ENCODE measurements at places on chromosomes 7 and 10.

GRCh38 chr7:142776206-142776844 is 5.6 kb downstream of the PRSS2 start:
- DNase-seq = no peak

- DNase-seq = no peak
Observed at GRCh38 chr7:33731912-33732311, 173.4 kb upstream of the BMPER start.

GRCh38 chr7:20831956-20832355 is 45.3 kb upstream of the SP8 start:
- no peak for DNase-seq

GRCh38 chr7:118575393-118575948 is 351.0 kb downstream of the ANKRD7 start:
- DNase-seq = no peak

DNA sequence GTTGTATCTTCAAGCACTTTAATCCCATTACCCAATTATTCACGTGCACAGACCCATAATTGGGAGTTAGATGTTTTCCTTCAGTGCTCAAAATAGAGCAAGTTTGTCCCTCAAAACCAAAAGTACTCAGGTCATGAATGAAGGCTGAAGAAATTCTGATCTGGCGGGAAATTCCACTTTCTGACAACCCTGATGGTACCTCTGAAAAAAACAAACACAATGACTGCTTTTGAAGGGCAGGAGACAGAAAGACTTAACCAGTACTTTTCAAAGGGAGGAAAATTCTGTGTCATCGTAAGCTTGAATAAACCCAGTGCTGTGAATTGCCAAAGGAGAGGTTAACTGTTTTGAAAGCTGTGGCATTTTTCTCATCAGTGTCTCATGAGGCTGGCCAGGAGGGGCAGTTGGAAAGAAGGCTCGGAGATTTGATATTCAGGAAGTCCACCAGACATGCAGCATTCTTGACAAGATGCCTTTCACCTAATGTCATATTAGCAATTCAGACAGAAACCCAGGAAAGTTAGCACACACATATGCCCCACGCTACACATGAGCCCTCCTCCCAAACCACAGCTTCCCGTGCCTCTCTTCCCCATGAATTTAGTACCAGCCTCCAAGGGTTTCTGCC is 347.0 kb downstream of the KCNMA1 start:
- DNase-seq = no peak

DNA sequence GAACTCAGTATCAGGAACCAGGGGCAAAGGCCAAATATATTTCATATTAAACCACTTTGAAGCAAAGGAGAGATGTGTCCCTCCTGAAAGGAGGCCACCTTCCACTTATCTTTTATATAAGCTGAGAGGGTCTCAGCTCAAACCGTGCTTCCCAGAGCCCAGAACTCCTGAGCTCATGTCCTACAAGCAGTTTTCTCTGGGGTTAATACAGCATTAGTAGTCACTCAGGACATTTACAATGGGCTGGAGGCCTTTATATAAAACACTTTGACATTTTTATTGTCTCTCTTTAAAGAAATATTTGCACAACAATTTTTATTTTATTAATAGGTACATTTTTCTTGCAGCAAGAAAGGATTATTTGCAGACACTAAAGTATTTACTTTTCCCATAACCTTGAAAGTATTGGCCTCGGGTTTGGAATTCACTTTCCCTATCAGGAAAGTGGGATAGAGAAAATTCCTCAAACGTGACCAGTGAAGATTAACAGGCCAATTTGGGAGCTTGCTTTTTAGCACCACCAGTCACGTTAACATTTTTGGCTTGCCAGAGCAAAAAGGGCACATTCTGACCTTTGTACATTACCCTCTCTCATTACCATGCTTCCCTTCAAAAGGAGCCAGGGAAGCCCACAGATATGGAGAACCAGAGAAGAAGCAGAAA is 464.9 kb upstream of the NRP1 start:
- DNase-seq = no peak

DNA sequence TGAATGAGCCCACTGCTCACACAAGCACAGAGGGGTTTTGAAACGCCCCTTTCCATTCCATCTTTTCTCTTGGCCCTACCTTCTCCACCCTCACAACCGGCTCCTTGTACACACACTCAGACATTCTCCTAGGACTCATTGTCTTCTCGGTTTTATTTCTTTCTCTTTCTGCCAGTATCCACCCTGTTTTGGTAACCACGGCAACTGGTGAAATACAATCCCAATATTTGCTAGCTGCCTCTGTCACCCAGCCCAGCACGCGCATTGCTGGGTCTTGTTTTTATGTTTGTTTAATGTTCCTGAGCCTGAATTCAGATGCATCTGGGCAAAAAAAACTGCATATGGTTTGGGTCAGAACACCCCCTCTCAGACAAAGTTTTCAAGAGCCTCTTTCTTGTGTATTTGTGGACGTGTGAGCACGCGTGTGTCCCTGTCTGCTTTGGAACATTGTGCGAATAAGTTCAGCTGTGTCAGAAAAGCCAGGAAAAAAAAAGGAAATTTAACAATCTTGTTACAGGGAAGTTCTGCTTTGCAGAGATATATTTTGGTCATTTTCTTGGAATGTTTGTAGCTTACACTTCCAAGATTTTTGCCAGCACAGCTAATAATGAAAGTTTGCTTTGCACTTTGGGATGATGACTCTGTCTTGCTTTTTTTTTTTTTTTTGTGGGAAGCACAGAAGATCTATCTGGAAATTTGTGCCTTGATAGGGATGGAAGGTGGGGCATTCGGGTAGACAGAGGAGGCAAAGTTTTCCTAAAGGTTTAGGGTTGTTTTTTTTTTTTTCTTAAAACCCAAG is 225.9 kb downstream of the TRIL start:
- DNase-seq = no peak

DNA sequence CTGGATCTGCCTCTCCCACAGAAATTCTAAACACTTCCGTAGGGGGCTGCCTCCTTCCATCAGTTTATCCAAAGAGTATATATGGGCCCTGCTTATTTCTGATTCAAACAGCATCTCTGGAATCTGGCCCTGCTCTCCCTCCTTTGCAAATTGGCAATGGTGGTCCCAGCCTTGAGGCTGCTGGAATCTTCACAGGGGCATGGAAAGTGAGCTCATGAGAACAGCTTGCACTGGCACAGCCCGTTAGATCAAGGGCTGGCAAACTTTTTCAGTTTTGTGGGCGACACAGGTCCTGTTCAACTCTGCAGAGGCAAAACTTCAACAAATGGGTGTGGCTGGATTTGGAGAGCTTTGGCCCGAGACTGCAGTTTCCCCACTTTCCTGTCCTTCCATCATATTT is 526.9 kb downstream of the KCNMA1 start:
- DNase-seq = no peak

GRCh38 chr10:13395540-13395939 is 47.4 kb upstream of the SEPHS1 start:
- DNase-seq = no peak

GRCh38 chr10:128928231-128928836 is 538.7 kb upstream of the MGMT start:
- no peak for DNase-seq

GRCh38 chr7:27300421-27300820 is 57.8 kb downstream of the EVX1 start:
- no peak for DNase-seq

GRCh38 chr10:31952066-31952465 is 23.4 kb upstream of the ARHGAP12 start:
- DNase-seq = no peak

GRCh38 chr7:24732646-24733413 is 24.4 kb downstream of the GSDME start:
- no peak for DNase-seq

GRCh38 chr10:34495938-34496337 is 319.2 kb downstream of the PARD3 start:
- DNase-seq = no peak

DNA sequence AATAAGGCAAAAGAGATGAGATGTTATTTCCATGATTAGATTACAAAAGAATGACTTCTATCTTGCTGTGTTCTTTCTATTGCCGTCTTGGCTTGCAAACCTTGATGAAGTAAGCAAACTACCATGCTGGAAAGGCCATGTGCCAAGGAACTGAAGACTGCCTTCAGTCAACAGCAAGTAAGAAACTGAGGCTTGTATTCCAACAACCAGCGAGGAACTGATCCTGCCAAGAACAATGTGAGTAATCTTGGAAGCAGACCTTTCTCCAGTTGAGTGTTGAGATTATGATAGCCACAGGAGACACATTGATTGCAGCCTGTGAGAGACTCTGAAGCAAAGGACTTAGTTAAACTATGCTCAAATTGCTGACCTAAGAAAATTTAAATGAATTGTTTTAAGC is 164.6 kb upstream of the GRM3 start:
- no peak for DNase-seq

- DNase-seq = no peak
Observed at GRCh38 chr7:45196374-45196773, 38.8 kb downstream of the RAMP3 start.

- no peak for DNase-seq
Observed at GRCh38 chr7:42012786-42013360, 224.1 kb downstream of the GLI3 start.

GRCh38 chr10:110708776-110709443 is 64.8 kb downstream of the RBM20 start:
- DNase-seq = no peak

DNA sequence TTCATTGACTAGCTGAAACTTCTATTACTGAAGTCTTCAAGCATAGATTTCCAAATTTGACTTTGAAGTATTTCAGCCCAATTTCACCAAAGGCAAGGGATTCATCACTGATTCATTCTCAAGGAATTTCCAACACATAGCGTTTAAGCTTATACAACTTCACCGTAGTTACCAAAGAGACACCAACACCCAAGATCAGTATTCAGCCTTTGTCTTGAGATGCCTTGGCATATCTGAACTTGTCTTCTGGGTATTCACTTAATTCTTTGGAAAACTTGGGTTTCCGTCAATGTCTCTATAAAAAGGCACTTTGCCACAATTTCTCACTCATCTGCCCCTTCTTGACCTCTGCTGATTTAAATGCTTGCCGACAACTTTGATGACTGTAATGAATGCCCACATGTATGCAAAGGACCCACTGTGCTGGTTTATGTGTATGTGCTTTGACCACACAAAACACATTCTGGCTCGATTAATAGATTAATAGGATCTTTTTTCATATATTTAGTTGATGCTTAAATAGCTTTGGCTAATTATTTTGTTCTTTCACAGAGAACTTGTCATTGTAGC is 49.6 kb downstream of the TES start:
- DNase-seq = no peak

DNA sequence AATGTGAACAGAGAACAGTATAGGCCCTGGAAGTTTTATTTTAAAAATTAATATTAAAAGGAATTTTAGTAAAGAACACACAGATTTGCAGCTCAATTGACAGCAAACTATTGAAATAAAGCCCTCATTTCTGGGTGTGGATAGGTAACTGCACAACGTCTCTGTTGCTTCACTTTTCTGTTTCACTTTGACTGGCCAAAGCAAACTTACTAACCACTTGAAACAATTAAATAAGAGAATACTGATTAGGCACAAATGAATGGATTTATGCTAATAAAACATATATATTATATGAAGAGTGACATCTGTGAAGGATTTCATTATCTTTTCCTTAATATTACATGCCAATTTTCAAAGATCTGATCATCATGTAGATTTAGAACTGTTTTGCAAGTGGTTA is 11.9 kb downstream of the ZNF804B start:
- DNase-seq = no peak

DNA sequence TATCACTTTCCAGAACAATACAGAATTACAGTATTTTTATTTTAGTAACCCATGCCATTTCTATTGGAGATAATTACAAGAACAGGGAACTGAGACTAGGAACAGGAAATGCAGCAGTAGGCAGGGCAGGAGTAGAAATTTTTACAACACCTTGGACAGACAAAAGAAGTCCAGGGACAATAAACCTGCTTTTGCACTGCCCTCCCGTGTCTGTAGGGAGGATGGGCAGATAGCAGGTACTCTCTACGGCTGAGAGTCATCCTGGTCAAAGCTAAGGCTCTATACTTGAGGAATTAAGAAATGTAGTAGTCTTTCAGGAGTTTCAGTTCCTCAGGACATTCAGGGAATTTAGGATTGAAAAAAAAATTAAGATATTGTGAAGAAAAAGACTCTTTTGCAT is 63.4 kb downstream of the VAX1 start:
- no peak for DNase-seq

- no peak for DNase-seq
Observed at GRCh38 chr7:121714559-121715303, 158.2 kb upstream of the PTPRZ1 start.

DNA sequence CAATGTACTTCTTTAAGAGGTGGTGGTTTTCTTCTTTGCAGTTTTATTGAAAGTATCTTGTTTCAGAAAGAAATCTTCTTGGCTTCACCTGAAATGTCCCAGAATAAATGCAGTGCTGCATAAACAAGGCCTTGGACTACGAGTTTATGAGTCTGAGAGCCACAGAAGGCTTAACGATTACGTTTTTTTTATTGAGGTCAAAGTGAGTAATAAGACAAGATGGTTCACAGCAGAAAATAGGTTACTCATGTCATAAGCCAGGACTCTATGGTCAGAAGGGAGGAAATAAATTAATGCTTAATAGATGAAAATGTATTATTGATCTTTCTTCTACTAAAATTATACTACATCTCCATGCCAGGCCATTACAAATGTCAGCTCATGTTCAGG is 13.7 kb upstream of the NPTX2 start:
- DNase-seq = no peak

DNA sequence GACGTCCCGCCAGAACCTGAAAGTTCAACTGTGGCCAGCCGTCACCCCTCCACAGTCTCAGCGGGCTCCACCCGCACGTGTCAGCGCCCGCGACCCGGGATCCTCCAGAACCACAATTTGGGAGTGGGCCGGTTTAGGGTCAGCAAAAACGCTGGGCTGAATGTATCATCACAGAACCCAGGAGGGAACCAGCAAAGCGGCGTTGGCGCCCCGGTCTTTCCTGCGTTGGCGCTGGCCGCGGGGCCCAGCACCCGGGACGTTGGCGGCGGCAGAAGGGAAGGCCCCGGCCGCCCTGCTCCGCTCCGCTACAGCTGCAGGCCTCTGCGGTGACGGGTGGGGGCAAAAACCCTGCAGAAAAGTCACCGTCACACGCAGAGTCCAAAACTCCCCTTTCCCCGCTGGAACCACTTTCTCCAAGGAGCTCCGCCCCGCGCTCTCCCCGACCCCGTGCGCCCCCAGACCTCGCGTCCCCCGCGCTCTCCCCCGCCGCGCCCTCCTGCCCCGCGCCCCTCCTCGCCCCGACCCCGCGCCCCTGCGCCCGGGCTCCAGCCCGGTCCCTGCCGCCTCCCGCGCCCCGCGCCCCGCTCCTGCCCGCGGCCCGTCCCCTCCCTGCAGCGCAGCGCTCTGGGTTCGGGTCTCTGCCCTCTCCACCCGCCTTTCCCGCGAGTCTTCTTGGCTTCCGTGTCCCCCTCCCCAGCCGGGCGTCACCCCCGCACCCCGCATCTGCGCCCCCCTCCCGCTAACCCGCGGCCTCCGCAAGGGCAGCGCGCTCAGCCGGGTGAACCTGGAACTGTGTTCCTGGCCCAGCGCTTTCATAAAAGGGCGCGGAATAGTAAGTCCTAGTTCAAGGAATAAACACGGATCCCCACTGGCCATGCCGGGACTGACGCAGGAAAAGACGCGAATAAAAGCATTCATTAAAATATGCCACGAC is 24.0 kb upstream of the RNF32 start:
- DNase-seq = peak; percentile 68
